Stimulated activated CD4-positive, alpha-beta T cell treated with anti-CD3 and anti-CD28 coated beads, Interleukin-1b, Interleukin-23, amount 100 ng/mL, for 1 hour (primary cell): ENCODE measurements at places on chromosomes 5 and 9.

DNA sequence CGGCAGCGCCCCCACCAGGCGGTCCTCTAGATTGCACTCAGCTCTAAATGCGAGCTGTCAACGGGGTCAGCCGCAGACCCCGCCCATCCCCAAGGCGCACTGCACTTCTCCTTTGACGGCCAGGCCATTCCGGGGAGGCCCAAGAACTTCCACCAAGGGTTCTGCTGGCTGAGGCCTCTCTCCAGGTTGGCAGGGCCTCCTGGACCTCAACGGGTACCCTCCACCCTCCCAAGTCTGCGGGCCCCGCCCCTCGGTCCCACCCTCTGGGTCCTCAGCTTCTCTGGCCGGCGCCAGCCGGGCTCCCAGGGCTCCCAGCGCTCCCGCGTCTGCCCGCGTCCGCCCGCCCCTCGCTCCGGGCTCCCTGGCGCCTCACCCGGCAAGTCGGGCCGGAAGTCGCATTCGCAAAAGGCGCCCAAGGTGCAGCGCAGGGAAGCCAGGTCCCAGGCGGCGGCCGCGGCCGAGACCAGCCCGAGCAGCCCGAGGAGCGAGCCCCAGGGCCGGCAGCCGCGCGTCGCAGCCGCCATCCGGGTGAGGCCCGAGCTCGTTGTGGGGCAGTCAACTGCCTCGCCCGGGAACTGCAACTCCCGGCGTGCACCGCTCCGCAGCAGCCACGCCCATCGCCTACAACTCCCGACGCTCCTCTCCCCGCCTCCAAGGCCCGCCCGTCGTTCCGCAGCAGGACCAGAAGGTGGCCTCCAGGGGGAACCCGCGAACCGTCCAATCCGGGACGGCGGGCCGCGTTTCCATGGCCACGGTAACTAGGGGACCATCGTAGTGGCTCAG lies at the start of gene TOR2A:
Gene TOR2A, minus strand, starts transcription at position 548 of the 783 bp plus-strand sequence. Its CDS starts 24 bp downstream, at position 524.
- peak; percentile 93 for DNase-seq

- DNase-seq, result no peak
Measured at GRCh38 chr9:93319301-93319991, 132.0 kb upstream of the FAM120A start.

DNA sequence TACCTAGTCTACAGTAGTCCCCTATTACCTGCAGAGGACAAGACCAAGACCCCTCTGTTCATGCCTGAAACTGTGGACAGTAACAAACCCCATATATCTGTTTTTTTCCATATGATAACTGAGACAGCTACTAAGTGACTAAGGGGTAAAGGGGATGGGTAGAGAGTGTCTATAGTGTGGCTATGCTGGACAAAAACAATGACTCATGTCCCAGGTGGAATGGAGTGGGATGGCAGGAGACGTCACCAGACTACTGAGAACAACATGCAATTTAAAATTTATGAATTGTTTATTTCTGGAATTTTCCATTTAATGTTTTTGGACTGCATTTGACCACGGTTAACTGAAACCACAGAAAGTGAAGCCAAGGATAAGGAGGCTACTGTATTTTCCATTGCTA lies 171.8 kb downstream of the AGTPBP1 start:
- no peak for DNase-seq

GRCh38 chr9:21506626-21507482 lies 24.7 kb upstream of the IFNE start:
- no peak for DNase-seq

- no peak for DNase-seq
Measured at GRCh38 chr5:74673011-74673790, 11.8 kb upstream of the HEXB start.

DNA sequence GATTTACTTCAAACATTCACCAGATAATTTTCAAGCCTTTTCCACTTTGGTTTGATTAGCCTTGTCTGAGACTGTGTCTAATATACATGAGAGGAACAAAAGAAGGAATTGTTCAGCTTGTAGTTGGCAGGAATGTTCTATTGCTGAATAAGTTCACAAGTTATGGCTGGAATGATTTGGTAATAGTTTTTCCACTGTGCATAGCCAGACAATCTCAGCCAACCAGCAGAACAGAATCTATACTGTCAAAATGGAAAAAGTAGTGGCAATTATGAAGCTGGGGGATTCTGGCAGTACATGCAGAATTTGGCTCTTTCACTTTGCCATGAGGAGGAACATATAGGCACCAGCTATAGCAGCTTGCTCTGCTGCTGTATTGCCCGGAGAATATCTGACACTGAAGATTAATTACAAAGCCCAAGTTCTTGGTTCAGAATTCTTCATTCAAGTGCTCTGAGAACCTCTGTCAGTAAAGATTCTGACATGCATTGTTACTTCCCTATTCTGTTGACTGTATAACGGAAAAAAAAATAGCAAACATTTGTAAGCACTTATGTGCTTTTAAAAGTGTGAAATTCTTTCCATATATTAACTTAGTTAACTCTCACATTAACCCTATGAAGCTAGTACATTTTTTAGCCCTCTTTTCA lies 150.6 kb downstream of the PRR16 start:
- no peak for DNase-seq
